ENCODE measurements at places on chromosomes 16 and 17.

DNA sequence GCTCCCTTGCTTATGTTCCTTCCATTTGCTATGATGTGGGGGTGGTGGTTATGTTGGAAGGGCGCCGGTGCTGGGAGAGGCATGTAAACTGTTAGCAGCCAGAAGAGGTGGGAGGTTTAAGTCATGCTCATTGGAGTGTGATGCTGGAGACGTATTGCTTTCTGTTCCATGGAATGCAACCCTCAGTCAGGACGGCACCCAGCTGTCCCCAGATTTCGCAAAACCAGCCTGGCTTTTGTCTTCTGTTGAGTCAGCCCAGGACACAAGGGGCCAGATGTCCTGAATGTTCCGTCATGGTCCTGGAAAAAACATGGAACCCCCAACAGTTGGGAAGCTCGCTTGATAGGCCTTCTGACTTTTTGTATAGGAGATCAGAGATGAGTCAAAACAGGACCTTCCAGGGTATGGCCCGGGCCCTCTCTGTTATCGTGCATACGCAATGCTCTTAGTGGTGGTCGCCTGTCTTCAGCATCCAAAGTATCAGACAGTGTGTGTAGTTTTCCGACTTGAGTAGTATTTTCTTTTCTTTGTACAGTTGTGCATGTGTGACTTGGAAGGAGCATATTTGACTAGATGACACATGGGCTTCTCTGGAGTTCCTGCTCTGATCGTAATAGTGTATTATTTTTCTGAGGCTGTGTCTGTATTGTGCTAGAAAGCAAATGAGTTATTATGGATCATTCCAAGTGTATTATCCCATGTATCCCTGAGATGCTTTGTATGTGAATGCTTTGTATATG, 201.9 kb downstream of the SNX29 start:
- no peak for DNase-seq

DNA sequence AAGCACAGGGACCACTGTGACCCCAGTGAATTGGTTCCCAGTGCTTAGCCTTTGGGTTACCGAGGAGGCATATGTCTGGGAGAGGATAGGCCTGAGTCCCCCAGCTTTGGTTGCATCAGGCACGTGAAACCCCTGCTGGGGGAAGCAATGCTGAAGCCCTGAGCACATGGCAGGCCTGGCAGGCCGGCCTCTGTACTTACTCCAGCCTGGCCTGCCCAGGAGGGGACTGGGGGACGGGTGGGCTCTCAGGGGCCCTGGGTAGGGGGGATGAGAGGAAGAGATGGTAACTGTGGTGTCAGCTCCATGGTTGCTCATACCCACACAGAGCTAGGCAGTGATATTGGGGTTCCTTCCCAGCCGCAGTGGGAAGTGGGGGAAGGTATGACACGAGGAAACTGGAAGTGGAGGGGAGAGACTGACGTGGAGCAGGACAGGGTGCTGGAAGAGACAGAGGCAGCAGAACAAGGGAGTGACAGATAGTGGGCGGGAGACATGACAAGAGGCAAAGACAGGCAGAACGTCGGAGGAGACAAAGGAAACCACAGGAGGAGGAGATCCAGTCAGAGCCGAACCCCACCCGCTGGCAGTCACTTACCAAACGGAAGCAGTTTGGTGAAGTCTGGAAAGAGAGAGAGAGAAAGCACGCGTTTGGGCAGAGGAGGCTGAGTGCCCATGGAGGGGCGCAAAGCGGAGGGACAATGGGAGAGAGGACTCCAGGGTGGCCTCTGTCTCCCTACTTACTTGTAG, 9.1 kb downstream of the TMEM208 start:
- no peak for DNase-seq

- no peak for DNase-seq
Observed at GRCh38 chr16:86167061-86167460, 268.1 kb downstream of the IRF8 start.

- DNase-seq = no peak
Observed at GRCh38 chr17:14712611-14713021, 411.7 kb downstream of the HS3ST3B1 start.

GRCh38 chr17:22695228-22695619, 1002.9 kb downstream of the KCNJ18 start:
- DNase-seq = no peak

GRCh38 chr17:38508954-38509771, 80.9 kb downstream of the ARHGAP23 start:
- peak; percentile 87 for DNase-seq

GRCh38 chr16:87582966-87583325, 19.4 kb upstream of the JPH3 start:
- no peak for DNase-seq

GRCh38 chr17:79792341-79792871, 4.5 kb downstream of the CBX8 start:
- no peak for DNase-seq

DNA sequence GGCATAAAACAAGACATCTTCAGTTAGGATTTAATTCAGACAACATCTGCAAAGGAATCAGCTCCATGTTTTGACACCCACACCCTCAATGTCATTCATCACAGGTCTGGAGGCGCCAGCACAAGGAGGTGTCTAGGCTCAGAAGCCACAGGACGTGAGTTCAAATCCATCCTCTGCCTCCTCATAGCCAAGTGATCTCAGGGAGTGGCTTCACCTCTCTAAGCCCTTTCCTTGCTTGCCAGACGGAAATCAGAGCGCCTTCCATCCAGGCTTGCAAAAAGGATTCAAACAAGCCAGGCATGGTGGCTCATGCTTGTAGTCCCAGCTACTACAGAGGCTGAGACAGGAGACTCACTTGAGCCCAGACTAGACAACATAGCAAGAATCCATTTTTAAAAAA, 84.6 kb downstream of the GSG1L start:
- DNase-seq = no peak

DNA sequence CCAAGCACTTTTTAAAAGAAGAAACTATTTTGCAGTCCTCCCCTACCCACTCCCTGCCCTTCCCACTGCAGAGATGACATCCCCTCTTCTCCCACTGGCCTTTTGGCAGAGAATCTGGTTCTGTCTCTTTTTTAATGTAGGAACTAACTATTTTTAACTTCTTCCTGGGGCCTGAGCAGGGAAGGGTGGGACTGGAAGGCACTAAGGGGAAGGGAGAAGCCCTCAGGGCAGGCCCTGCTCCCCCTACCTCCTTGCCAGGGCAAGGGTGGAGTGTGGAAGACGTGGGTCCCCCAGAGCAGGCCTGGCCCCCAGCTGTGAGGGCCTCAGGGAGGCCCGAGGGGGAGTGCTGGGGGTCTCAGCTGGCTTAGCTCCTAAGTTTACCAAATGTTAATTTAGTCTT, 19.5 kb downstream of the UNC13D start:
- DNase-seq = no peak

- no peak for DNase-seq
Observed at GRCh38 chr16:88645455-88645854, 5.4 kb downstream of the CYBA start.

DNA sequence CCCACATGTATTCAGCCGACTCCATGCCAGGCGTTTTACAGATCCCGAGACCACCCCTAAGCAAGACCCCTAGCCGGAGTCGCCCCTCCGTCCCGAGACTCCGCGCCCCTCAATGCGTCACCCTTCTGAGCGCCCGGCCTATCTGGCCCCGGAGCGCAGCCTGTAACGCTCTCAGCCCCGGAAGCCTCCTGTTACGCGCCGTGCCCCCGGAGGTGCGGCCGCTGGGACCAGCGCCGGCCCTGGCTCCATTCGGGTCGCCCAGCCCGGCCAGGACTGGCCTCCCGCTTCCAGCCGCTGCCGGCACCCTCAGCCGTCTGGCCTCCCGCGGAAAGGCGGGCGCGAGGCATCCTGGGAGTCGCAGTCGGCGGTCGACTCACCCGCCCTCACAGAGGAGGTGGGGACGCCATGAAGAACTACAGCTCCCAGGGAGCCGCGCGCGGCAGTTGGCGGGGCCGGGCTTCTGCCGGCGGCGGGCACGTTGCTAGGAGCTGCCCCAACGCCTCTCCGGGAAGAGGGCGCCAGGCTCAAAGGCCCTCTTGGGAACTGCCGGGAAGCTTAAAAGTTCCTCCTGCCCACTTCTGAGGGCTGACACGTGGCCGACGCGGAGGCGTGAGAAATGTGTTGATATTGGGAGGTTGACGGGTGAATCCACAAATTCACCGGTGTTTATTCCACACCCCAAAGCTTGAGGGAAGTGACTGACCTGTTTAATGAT, at the start of gene FBF1:
FBF1 (minus strand) TSS at position 316 of the 715 bp plus-strand sequence. CDS start 2,893 bp downstream, outside the sequence.
- DNase-seq = peak; percentile 97

DNA sequence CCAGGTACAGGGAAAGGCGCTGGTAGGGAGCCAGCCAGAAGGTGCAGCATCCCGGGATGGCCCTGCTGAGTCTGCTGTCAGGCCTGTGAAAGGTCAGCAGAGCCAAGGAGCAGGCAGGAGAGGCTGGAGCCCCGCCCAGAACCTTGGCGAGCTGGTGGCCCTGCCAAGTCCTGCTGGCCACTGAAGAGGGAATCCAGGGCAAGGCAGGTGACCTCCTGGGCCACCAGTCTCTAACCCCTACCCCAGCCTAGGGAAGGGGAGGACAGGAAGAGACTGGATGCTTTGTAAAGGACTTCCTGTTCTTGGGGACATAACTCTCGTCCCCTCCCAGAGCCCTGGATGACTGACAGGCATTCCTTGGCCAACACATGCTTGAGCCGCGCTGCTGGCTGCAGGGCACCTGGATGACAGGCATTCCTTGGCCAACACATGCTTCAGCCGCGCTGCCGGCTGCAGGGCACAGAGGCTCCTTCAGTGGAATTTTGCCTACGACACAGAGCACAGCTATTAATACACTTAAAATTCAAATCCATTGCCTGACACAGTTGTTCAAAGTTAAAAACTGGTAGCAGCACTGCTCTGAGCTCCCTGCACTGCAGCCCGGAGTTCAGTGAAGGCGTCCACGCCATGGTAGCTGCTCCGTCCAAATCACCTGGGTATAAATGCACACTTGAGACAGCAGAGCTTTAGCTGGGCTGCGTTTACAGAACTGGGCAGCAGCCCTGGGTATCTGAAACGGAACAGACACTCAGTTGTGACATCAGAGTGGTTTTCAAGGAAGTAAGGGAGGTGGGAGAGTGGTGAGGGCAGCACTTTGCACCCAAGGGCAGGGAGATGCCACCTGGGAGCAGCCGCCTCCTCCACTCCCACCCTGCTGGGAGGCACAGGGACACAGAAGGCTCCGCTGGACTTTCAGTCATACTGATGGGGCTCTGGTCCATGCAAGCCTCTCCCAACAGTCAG, 2.0 kb upstream of the BRICD5 start:
- DNase-seq = no peak

DNA sequence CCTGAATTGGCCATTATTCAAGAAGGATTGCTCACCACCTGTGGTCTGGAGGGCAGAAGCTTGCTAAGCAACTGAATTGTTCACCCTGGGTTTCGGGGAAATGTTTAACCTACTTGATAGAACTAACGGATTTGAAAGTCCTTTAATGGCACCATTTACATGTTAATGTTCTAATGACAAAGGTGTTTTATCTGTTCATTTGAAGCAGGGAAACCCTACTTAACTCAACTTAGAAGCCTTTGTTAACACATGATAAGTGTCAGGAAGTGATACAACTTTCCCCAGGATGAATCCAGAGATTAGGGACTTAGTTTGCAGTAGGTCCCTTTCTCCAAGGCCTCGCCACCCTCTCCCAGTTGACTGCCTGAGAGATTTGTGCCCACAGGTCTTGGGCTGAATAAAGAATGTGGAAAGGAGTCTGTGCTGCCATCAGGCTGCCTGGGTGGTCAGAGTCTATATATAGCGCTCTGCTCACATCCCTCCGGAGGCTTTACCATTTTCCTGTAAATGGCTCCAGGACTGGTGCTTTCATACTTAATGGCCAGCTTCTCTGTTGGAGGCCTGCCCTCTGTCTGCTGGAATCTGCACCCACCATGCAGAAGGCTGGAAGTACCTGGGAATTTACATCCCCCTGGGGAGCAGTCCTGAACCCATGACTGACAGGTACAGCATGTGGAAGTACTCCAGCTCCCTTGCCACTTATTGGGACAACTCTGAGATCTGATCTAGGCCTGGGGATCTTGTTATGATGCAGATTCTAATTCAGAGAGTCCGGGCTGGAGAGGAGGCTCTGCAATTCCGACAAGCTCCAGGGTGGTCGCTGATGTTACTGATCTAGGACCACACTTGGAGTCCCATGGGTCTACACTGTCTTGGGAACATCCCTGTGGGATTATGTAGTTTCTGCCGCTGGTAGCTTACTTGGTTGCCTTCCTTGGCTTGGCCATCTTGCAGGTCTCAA, 99.9 kb downstream of the ASIC2 start:
- DNase-seq = no peak

GRCh38 chr16:76118344-76118743, 158.9 kb upstream of the CNTNAP4 start:
- no peak for DNase-seq

- peak; percentile 63 for DNase-seq
Observed at GRCh38 chr16:52069866-52070265, 477.1 kb downstream of the TOX3 start.

GRCh38 chr17:48537316-48537715, 6.5 kb upstream of the HOXB1 start:
- no peak for DNase-seq

Measured in HAP-1 (cell line).